Lung microvascular endothelial cell (primary cell): ENCODE measurements at places on chromosomes 4 and X. TPM values are rescaled to one million over a fixed set of nuclear protein-coding genes. Genes with fewer than 3 reads are reported as not detected.

GRCh38 chrX:69021141-69021960 lies 143.9 kb downstream of the PJA1 start:
- DNase-seq: no peak

DNA sequence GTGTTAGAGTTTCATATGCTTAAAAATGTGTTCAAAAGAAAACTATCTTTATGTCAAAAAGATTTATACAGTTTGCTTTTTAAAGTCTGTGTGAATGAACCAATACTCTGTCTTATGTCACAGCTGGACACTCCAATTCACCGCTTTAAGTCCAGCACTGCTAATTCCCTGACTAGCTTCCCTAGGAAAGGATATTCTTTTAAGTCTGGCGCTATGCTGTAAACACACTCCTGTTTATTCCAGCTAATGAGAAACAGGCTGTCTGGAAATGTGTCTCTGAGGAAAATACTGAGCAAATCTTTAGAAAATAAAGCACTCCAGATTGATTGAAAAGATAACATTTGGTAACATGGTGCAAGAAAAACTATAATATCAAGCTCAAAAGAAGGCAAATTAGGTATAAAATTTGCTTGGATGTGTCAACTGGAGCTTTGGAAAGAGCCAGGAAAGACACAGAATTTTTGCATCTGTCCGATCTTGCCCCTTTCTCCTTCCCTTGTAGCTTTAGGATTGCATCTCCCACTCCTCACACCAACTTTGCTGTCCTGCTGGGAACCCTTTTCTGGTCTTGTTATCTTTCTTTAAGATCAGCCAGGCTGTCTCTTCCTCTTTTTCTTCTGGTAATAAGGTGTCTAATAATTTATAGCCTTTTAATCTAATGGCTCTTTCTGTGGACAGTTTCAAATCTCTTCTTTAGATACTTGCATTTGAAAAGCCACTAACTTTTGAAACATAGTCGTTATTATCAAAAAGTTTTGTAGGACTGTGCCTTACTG lies 40.9 kb upstream of the VEGFC start:
- no peak for DNase-seq

SPANXD gene
- total RNA-seq: not detected in 2 replicates

DIAPH2 gene
- total RNA-seq: 13.1 and 13.5 TPM in 2 replicates
